ENCODE measurements at places on chromosomes 4 and X. TPM values are rescaled to one million over a fixed set of nuclear protein-coding genes. Genes with fewer than 3 reads are reported as not detected.

The ARX gene
- not detected for total RNA-seq

DNA sequence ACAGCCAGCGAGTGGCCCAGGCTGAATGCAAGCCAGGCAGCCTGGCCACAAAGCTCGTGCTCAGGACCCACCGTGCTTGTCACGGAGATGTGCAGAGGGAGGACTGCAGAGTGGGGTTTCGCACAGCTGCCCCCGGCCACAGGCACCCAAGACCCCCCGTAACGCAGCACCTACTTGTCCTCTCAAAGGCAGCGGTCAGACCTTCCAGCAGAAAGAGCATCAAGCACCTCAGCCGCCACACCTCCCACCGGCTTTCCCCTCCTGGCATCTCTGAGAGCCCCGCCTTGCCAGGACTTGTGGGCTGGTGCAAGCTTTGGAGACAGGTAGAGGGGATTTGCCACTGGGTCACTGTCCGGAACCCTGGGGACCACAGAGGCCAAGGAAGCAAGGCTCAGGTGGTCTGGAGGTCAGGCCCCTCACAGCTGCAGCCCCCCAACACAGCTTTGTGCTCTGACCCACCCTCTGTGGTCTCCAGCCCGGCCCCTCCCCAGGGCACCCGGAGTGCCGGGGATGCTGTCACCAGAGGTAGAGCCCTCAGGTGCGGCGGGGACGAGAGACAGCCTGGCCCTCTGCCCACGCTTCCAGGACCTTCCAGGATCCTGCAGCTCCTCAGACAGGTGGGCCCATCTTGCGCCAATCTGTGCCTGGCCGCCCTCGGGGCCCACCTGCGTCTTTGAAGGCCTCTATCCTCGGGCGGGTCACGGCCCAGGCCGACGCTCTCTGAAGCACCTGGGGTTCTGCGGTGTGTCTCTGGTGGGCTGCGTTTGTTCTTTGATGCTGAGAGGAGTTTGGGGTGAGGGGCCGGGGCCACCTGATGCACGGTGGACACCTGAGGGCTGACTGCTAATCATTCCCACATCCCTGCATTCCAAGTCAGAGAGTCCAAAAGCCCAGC is 34.4 kb upstream of the HMX1 start:
- peak; percentile 83 for DNase-seq

The PPP2R2C gene
- not detected for total RNA-seq

- DNase-seq: no peak
Measured at GRCh38 chr4:72311291-72311690, 257.7 kb downstream of the ADAMTS3 start.

DNA sequence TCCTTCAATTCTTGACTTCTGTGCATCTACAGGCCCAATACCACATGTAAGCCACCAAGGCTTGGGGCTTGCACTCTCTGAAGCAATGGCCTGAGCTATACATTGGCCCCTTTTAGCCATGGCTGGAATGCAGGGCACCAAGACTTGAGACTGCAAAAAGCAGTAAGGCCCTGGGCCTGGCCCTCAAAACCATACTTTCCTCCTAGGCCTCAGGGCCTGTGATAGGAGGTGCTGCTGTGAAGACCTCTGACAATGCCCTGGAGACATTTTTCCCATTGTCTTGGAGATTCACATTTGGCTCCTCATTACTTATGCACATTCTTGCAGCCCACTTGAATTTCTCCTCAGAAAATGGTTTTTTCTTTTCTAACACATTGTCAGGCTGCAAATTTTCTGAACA is 68.5 kb upstream of the FSTL5 start:
- DNase-seq: no peak

GRCh38 chr4:152735906-152736305 is 43.6 kb downstream of the TIGD4 start:
- no peak for DNase-seq

The DDIT4L gene
- 0.78 TPM for total RNA-seq

DNA sequence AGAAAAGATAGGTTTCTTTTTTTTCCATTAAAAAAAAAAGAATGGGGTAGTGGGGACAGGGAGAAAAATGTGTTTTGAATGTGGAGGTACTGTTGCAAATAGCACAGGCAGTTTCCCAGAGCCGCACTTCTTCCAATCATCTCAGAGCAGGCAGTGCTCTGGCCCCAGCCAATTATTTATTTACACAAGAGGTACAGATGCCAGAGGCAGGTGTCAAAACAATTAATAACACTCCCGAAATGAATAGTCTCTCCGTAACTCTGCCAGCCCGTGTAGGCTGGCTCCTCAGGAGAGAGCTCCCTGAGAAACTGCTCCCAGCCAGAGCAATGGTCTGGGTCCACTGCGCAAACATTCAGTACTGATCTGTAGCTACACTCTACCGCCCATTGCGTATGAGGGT is 130.8 kb upstream of the IL1RAPL2 start:
- DNase-seq: no peak

DNA sequence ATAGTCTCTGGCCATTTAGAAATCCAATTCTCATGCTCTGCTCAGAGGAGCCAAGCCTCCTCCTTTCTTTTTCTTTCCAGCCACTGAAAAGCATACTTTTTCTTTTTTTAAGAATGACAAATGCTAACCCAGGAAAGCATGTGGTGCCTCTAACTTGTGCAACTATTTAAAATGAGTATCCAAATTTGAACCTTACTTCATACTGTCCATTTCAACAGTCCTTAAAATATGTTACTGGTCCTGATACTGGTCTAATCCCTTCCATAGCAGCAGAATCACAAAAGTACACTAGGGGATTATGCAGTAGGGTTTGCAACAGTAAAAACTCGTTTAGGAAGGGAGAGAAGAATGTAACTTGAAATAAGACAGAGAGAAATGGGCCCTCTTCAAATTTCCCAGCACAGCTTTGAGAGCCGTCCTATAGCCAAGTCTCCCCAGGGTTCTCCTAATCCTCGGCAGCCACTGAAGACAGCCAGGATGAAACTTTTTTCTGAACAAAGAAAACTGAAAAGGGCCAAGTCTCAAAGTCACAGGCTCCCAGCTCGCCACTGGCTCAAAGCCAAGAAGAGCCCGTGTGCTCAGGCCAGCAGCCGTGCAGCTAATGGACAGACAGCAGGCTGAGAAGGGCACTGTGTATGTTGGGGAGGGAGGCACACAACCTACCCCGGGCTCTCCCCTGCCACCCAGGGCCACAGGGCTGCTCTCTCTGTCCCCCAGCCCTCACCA is 39.5 kb downstream of the GPC4 start:
- no peak for DNase-seq

The NPY5R gene
- total RNA-seq: not detected

DNA sequence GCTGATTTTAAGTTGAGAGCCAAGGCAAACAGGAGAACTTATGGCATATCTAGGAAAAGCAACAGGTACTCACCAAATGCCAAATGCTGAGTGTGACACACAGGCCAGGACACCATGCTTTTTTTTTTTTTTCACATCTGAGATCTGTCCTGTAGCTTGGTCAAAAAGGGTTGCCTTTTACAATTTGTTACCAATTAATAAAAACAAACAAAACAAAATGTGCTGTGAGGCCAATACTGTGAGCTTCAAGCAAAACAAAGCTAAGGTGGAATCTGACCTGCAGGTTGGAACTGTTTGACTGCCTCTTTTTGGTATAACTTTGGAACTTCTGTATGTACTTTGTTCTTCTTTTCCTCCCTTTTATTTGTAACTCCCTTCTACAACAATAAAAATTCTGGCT is 548.5 kb upstream of the IGFBP7 start:
- DNase-seq: no peak

DNA sequence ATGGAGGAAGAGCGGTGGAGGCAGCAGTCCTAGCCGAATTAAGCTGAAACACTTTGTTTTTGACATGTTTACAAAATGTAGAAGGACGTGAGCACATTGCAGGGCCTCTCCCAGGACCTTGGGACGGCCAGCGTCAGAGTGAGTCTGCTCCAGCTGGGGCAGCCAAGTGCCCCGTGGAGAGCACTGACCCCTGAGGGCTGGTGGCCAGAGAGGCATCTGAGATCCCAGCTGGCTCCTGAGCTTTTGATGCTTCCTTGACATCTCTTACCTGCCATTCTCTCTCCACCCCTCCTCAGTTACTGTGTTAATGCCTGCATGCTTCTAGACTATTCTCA is 24.7 kb downstream of the NAT8L start:
- DNase-seq: peak; percentile 54

DNA sequence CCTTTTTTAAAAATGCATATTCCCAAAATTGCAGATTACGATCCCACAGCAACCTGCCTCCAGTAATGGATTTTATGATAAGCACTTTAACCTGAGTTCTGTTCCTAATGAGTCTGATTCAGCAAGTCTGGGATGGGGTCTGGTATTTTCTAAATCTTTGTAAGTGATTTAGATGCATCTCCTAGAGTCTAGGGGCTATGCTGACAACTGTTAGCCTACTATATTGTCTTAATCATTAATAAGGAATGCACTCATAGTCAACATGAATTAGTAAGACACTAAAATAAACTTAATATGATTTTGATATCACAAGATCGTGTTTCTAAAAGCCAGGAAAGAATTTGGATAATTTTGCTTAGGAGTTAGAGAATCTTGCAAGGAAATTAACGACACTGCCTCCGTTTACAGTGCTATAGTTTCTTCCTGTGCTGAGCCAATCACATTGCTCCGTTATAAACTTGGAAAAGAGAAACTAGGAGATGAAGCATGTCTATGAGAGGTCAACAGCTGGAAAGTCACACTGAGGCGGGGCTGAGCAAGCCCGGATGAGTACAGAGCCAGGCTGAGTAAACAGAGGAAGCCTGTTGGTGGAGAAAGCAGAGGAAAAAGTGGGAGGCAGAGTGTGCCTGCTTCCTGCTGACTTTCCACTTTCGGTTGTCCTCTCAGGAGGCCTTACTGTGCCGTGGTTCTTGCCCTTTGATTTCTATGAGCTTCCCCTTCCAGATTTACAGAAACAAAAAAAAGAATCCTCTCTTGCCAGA is 5.4 kb downstream of the SCARB2 start:
- DNase-seq: peak; percentile 88

The MGARP gene
- total RNA-seq: 5.2 TPM

The KLHL4 gene
- total RNA-seq: 0.38 TPM

GRCh38 chrX:78106651-78106986 is 2.6 kb downstream of the PGK1 start:
- DNase-seq: no peak

The PAGE2B gene
- total RNA-seq: not detected

DNA sequence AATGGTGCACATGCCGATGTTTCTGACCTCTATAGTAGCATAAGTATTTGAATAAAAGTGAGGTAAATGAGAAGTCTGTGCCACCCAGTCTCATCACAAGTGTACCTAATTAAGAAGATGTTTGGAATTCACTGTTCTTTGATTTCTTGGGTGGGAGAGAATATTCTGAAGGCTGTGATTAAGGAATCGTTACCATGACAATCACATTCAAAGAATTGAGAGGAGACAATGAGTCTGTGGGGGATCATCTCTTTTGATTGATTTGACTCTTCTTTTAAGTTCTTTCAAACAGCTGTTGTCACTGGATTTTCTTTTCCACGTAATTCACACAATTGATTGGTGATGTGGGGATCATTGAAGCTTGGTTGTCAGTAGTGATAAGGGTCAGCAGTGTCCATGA is 18.1 kb downstream of the FHL1 start:
- DNase-seq: no peak

The PRKX gene
- 37.2 TPM for total RNA-seq

DNA sequence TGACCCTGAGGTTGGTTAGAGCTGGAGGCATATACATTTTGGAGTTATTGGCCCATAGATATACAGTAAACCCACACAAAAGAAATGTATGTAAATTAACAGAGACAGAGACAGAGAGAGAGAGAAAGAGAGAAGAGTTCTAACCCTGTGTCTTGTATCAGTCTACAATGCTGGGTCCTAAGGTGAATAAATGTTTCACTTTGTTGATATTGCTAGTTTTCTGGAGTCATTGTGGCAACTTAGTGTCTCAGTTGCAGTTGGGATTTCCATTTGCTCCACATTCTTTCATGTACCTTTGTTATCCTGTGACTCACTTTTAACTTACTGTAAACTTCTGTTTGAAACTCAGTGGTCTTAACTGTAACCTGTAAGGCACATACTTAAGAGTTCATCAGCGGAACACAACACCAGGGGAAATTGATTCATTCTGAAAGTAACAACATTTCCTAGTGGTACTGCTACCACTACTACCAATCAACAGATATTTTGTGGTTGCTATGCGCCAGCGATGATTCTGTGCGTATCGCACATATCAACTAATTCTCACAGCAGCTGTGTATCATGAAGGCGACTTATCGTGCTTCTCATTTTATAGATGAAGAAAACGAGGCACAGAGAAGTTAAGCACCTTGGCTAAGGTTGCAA is 38.5 kb upstream of the ETDA start:
- no peak for DNase-seq

- no peak for DNase-seq
Measured at GRCh38 chr4:7971159-7971631, 31.5 kb upstream of the AFAP1 start.

DNA sequence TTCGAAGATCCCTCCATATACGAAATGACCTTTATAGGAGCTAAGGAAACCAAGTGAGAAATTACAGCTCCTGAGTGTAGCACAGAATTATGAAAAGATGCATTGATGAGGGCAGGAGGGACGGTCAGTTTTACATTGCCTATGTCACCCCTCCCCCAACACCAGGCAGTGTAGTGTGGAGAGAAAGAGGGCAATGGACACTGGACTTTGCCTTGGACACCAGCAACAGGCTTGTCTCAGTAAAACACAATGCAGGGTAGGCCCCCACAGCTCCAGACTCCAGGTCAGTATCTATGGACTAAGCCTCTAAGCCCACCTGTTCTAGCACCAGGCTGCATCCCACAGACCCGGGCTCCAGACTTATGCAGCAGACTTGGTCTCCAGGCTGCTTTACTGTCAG is 16.5 kb downstream of the APOOL start:
- no peak for DNase-seq

The ING2 gene
- 10.2 TPM for total RNA-seq

DNA sequence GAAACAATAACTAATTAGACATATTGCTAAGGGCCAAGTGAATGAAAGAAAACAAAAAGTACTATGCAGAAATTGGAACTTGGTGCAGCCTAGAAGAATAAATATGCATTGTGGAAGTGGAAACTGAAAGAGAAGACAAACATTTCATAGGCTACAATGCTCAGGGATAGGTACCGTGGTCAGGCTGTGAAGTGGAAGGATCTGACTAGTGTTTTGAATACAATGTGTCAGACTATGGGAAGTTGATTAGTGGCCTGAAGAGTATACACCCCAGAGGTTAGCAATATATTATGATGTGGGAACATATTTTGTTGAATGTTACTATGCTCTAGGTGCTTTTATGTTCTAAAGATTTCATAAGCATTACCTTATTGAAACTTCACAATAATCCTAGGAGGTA is 36.8 kb downstream of the GPRIN3 start:
- DNase-seq: no peak

The TBC1D8B gene
- 11.0 TPM for total RNA-seq

The EFHC2 gene
- not detected for total RNA-seq

GRCh38 chrX:32448320-32448719 is 763.0 kb downstream of the DMD start:
- DNase-seq: no peak

DNA sequence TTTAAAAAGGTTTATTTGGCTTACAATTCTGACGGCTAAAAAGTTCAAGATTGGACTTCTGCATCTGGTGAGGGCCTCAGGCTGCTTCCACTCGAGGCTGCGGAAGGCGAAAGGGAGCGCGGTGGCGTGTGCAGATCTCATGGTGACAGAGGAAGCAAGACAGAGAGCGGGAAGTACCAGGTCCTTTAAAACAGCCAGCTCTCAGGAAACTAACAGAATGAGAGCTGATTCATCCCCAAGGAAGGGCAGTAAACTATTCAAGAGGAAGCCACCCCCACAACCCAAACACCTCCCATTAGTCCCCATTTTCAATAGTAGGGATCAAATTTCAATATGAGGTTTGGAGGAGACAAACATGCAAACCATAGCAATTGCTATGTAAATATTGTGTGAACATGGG is 2144.2 kb upstream of the AGA start:
- DNase-seq: no peak

The SRPK3 gene
- not detected for total RNA-seq

The RAB9B gene
- 2.0 TPM for total RNA-seq

The NHS gene
- 4.3 TPM for total RNA-seq
